ENCODE measurements at places on chromosomes 13 and 19.

DNA sequence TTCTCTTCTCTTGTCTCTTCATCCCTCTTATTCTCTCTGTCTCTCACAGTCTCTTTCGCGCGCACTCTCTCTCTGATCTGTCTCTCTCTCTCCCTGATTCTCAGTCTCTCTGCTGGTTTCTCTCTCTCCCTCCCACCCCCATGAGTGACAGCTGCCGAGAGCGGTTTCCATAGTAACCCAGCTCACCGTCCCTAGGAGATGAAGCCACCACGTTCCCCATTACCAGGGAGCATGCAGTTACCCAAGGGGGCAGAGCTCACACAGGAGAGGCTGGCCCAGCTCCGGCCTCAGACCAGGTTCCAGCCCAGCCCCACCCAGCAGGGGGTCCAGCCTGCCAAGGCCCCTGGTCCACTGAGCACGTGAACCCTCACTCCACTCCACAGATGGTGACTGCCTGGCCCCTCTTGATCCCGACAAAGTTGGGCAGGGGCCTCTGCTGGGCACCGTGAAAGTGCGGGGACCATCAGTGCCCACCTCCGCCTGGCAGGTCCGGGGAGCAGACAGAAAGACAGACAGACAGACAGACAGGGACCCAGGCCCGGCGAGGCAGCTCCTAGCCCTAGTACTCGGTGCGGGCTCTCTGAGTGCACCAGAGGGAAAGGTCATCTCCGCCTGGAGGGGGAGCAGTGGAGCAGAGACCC, 50.6 kb downstream of the CELF5 start:
- peak; percentile 36 for DNase-seq

DNA sequence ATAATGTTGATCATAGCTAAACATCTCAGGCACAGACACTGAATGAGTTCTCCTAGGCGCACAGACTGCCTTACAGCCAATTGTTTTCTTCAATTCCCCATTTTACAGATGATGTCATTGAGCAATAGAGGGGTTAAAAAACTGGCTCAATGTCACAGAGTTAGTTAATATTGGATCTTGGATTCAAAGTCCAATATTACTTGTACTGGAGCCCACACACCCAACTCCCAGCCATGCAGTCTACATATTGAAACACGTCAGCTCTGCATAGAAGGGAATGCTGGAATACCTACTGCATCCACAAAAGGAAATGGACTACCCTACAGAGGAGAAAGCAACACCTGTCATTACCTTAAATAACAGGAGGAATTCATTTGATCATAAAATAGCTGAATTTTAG, 76.1 kb upstream of the SLC15A1 start:
- DNase-seq = no peak

DNA sequence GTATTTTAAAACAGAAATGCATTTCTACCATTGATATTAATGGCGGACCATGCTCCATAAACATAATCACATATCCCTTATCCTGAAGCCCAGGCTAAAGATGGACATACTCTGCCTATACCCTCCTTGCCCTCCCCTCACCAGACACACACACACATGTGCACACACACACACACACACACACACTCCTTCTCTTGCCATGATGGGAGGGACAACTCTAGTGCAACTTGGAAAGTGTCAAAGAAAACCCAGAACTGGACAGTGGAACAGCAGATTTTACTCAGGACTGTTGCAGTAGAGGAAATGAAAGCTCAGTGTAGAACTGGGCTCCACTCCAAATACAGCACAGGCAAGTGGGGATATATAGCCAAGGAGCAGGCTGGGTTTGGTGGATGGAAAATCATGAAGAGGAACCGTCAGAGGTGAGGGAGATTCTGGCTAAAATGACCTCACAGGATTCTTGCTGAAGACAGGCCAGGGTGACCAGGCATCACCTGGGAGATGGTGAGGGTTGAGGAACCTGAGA, 40.8 kb downstream of the TNFRSF19 start:
- no peak for DNase-seq

DNA sequence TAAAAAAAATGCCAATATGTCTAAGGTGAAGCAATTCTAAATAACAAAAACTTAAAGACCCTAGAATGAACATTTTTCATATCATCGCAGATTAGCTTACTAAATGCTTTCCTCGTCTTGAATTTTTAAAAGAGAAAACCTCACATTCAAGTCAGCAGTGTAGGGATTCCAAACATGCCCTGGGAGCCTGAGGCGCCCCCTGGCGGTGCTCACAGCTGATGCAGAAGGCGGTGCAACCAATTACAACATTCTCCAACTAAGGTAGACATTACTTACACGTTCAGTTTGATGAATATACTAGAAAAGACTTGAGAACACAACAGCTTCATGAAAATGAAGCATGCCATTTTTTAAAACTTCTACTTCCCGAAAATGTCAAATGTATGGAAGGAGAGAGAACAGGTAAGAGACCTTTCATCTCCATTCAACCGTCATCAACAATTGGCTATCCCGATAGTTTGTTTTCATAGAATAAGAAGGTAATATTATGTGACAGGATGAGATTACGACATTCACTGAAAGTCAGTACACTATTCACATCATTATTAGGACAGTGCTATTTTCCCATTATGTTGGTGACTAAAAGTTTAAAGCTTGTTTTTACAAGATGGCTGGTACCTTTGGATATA, 304.4 kb downstream of the DCLK1 start:
- no peak for DNase-seq

- DNase-seq = no peak
Measured at GRCh38 chr19:19559931-19560330, 21.9 kb downstream of the CILP2 start.

- no peak for DNase-seq
Measured at GRCh38 chr19:46718157-46718933, 1.4 kb upstream of the PRKD2 start.

- DNase-seq = no peak
Measured at GRCh38 chr13:27965740-27966640, 3.1 kb downstream of the CDX2 start.

DNA sequence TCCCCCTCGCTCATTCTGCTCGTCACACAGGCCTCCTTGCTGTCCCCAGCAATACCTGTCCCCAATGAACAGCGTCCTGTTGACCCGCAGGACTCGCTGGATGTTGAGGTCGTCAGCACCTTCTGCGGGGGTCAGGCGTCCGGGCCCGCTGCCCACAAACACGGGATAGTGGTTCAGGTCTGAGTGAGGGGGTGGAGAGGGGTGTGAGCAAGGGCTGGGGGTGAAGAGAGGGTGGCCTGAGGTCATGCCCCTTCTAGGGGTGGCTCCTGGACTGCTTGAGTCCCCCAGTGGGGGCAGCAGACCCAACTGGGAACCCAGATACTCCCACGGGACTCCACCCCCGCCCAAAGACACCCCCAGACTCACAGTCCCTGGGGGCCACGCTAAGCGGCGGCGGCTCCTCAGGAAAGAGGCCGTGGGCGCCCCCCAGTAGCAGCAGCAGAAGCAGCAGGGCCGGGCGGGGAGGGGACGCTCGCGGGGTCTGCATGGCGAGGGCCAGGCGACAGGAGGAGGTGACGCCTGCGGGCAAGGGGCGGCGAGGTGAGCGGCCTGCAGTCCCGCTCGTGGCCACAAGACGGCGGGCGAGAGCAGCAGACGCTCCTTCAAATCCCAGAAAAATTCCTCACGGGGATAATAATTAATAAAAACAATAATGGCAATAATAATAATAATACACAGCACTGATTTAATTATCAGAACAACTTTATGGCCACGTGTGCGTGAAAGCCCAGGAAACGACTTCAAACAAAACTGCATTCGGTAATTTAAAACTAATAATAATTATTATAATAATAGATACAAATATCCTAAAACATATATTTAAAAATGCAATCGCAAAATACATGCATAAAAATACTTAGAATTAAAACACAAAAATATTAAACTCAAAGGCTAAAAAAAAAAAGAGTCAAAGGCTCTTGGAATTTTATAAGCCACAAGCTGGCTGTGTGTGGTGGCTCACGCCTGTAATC, 1.2 kb downstream of the SEMA6B start:
- DNase-seq = no peak

GRCh38 chr13:64556376-64556775, 2673.8 kb downstream of the PCDH9 start:
- no peak for DNase-seq

GRCh38 chr13:93147946-93148345, 78.7 kb upstream of the GPC6 start:
- DNase-seq = no peak

DNA sequence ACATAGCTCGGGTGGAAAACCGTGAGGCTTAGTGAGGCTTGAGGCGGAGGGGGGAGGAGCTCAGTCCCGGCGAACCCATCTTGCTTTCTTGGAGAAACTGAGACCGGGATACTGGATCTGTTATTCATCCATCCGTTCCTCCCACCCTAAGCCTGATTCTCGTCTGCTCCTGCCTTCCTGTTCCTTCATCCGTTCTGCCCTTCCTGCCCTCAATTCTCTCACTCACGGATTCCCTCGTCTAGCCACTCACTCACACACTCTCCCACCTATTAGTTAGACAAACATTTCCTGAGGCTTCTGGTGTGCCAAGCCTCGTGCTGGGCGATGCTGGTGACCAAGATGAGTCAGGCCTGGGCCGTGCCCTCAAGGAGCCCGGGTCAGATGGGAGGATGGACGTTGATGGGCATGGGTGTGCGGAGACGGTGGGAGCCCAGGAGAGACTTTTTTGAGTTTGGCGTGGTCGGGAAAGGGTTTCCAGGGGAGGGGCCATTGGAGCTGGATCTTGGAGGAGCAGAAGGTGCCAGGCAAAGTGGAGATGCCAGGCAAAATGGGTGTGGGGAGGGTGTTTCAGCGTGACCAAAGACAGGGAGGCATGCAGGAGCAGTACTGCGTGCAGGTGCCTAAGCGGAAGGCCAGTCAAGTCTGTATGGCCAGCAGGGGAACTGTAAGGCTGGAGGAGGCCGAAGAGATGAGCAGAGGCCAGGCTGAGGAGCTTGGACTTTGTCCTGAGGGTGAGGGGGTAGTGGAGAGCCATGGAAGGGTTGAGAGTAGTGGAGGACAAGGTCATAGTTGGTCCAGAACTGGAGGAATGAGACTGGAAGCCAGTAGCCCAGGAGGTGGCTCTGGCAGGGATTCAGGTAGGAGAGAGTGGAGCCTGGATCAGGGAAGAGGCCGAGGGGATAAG, 7.4 kb upstream of the CNFN start:
- DNase-seq = no peak

GRCh38 chr13:66665991-66666390, 564.1 kb downstream of the PCDH9 start:
- DNase-seq = no peak

GRCh38 chr19:41288673-41289530, 21.1 kb upstream of the CCDC97 start:
- no peak for DNase-seq

DNA sequence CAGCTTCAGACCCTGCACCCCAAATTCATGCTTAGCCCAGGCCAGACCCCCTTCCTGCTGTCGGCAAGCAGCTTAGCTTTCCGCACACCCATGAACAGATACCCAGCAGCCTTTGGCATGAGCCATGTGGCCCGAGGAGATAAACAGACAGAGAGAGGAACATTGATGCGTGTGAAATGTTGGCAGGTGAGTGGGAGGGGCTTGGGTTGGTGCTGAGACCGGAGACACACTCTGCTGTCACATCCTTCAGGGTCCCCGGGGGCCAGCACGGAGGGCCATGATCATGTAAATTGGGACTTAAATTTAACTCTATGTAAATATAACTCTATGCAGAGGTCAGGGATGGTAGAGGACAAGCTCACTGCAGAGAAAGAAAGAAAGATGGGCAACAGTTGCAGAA, 1.5 kb downstream of the CD22 start:
- no peak for DNase-seq

Data from amygdala (tissue), 56 donors.